ENCODE measurements at places on chromosomes 3 and 15.

DNA sequence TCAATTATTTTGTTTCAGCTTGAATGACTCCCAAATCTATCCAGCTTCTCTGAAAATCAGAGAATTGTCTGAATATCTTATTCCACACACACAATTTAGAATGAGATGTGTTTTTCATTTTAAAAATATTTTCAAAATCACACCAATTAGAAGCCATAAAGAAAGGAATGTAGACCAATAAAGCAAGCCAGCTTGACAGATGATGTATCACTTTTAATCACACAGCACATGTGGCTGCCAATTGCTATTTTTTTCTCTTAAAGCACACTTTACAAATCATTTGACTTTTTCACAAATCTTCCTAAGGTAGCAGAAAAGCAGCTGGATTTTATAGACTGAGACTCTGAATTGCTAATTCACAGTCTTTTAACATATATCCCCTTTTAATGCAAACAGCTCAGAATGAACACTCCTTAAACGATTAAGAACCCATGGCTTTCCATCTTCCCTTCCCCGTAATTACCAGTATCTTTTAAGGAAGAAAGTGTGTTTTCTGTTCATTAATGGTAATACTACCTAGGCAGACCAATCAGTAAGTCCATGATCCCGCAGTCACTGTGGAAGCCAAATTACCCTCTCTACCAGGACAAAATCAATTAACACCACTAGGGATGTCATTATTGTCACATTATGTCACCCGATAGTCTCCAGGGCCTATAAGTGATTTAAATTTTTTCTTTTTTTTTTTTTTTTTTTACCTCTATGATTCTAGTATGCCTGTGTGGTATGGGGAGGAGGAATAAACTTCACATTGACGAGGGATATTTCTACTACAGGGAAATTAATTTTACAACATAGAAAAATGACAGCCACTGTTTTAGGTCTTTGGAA, 250.0 kb upstream of the VEPH1 start:
- DNase-seq, result no peak

DNA sequence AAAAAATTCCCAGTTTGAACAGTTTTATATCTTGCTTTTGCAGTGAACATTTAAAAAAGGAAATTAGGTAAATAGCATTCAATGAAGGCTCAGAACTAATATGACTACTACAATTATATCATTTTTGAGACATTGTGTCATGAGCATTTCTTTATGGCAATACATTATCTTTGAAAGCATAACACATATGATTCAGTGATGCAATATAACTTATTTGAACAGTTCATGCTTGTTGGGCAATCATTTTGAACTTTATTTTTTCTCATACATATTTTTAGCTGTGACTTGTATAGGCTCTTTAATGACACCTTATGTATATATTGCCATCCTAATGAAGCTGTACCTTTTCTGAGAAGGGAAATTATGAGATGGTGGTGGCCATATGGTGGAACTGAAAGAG, 828.6 kb upstream of the NR2F2 start:
- no peak for DNase-seq

- DNase-seq, result no peak
These were observed 110.9 kb downstream of the ASB7 start for GRCh38 chr15:100713163-100713867.

DNA sequence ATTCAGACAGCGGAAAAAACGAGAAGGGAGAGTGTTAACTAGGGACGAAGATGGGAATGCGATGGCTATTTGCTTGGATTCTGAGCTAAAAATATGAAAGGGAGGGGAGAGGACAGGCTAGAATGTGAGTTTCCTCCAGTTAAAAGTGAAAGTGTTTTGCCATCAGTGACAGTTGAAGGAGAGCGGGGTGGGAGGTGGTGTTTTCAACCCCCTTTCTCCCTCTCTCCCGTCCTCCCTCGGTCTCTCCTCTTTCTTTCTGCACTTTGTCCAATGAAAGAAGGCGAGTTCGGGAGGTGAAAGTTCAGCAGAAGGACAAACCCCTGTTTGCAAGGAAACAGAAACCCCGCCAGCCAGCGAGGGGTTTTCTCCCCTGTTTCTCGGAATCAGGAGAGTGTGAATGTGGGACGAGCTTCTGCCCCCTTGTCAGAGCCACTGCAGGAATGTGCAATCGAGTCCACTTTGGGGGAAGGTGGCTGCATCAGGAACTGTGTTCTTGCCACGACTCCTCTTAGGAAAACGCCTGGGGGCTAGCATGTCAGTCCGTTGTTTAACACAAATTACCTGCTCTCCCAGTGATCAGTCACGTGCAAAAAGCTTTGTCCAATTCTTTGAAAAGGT, 975 bp upstream of the FOXP1 start:
- peak; percentile 54 for DNase-seq

- no peak for DNase-seq
These were observed 22.1 kb downstream of the PPCDC start for GRCh38 chr15:75045332-75046015.

- no peak for DNase-seq
These were observed 20.3 kb upstream of the MAP3K13 start for GRCh38 chr3:185342459-185343174.

GRCh38 chr3:69683082-69683806, 56.0 kb upstream of the MITF start:
- no peak for DNase-seq

DNA sequence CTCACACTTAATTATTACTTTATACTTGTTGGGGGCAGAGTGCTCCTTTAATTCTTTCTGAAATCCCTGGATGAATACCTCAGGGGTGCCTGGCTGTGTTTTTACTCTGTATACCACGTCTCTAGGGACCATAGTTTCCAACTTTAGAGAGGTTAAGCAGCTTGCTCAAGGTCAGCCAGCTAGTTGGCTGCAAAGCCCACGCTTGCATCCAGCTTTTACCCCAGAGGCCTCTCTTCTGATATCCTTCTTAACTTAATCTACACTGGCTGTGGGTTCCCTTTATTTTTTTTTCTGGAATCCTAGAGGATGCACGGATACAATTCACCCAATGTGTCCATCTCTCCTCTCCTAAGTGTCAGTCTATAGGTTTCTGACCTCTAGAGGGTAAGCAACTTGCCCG, 1.4 kb downstream of the PDZRN3 start:
- no peak for DNase-seq

GRCh38 chr3:120416868-120417267, 33.9 kb downstream of the FSTL1 start:
- no peak for DNase-seq

DNA sequence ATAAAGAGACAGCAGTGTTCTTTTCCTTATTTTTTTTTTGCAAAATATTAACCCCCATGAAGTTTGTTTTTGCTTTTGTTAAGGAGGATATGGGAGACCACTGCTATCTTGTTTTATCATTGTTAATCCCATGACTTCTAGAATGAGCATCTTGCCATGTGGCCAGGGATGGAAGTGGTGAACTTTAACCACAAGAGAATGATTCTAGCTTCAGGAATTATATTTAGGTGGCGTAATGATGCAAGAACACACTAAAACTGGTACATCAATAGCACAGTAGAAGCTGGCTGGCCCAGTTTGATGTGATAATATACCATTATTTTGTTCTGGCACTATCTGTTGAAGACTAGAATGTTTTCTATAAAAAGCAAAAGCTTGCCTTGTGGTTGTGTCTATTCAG, 720.9 kb downstream of the GRM7 start:
- no peak for DNase-seq

DNA sequence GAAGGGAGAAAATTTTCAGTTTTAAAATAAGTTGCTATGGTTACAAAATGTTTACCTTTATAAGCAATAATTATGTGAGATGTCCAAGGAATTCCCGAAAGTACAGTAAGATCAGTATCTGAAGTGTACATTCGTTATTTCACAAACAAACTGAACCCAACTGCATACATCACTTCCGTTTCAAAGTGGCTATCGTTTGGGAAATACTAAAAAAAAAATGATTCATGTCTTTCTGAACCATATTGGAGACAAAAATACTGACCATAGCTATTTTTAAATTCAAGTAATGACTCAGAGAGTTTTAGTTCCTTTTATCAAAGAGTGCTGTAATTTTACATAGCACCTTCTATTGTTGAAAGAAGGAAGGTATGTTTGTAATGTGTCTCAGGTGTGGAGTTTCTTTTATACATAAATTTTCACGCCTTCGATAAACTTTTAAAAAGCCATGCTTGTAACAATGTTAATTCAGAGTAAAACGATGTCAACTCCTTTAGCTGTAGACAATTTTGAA, 8.0 kb upstream of the ANKRD28 start:
- DNase-seq, result no peak

All from head of caudate nucleus (tissue), 42 donors.